Kidney (tissue), 22 donors: ENCODE measurements at places on chromosomes 3 and 15. TPM values are rescaled to one million over a fixed set of nuclear protein-coding genes. Genes with fewer than 3 reads are reported as not detected.

GRCh38 chr3:40878464-40878905 lies 320.8 kb upstream of the CTNNB1 start:
- DNase-seq: no peak

DNA sequence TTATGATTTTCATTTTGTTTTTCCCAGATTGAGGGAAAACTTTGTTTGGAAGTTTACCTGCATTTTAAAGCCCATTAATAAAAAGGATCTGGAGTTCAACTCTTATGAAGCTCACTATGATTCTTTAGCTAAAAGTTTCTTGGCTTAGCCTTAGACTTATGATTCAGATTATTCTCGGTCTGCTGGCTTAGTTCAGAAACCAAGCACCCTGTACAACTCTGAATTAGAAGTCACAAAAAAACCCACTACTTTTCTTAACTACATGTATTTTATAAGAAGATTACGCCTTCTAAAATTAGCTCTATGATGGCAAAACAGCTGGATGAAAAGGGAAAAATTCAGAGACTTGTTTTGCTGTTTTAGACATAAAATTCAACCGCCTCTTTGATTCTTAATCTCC lies 14.3 kb upstream of the DENND4A start:
- no peak for DNase-seq

GRCh38 chr15:38153781-38154180 lies 98.9 kb upstream of the SPRED1 start:
- no peak for DNase-seq

GRCh38 chr3:186411994-186412393 lies 50.0 kb upstream of the DGKG start:
- no peak for DNase-seq

Gene SLC38A3
- 4.2 TPM for polyA plus RNA-seq

Gene CIAO2A
- 92.4 TPM for polyA plus RNA-seq

Gene MAGI1
- polyA plus RNA-seq: 8.2 TPM
